ENCODE measurements at places on chromosomes 11 and 22. TPM values are rescaled to one million over a fixed set of nuclear protein-coding genes. Genes with fewer than 3 reads are reported as not detected.

GRCh38 chr11:104895634-104896033, 2.6 kb downstream of the CASP12 start:
- no peak for DNase-seq

The CRYAB gene
- 2,279 TPM for total RNA-seq

- no peak for DNase-seq
Measured at GRCh38 chr11:80383655-80384054, 942.8 kb upstream of the TENM4 start.

GRCh38 chr11:76880314-76880713, 19.6 kb downstream of the ACER3 start:
- no peak for DNase-seq

DNA sequence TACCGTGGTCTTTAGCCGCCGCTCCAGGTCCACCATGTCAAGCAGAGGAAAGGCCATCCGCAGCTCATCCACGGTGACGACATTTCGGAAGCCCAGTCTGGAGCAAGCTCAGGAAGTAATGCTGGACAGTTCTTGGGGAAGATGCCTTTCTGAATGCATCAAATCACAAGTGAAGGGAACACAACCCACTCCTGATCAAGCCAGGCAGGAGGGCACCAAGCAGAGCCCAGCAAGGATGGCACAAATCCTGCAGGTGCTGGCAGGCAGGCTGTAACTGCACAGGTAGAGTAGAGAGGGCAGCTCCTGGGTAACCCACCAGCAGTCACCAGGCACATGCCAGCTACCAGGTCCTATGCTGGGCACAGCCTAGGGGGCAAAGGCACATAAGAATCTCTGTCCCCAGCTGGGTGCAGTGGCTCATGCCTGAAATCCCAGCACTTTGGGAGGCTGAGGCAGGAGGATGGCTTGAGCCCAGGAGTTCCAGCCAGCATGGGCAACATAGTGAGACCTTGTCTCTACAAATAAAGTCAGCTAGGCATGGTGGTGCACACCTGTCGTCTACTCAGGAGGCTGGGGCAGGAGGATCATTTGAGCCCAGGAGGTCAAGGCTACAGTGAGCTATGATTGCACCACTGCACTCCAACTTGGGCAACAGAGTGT, 13.9 kb downstream of the HDHD5 start:
- no peak for DNase-seq

DNA sequence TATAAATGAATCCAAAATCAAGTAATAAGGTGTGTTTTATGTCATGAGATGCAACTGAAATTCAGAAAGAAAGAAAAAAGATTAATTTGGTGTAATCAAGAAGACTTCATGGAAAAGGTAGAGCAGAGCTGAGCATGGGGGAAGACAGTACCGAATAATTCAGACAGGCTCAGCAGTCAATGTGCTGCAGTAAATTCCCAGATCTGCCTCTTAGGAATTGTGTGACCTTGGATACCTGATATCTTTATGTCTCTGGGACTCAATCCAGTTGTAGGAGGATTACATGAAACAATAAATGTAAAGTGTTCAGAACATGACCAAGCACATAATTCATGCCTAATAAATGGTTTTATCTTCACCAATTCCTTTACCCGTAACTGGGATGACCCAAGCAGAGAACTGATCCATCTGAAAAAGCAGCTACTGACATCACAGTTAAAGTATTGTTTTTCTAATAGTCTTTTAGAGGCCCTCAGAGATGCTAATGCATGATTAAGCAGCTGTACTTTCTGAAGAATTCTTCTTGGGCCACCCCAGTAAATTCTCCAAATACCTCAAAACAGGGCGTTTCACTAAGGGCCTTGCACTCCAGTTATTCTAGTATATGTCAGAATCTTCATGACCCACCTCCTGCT, 7.8 kb downstream of the MS4A12 start:
- DNase-seq: no peak

The ARHGEF17 gene
- 49.8 TPM for total RNA-seq

The PLXNB2 gene
- total RNA-seq: 108 TPM

DNA sequence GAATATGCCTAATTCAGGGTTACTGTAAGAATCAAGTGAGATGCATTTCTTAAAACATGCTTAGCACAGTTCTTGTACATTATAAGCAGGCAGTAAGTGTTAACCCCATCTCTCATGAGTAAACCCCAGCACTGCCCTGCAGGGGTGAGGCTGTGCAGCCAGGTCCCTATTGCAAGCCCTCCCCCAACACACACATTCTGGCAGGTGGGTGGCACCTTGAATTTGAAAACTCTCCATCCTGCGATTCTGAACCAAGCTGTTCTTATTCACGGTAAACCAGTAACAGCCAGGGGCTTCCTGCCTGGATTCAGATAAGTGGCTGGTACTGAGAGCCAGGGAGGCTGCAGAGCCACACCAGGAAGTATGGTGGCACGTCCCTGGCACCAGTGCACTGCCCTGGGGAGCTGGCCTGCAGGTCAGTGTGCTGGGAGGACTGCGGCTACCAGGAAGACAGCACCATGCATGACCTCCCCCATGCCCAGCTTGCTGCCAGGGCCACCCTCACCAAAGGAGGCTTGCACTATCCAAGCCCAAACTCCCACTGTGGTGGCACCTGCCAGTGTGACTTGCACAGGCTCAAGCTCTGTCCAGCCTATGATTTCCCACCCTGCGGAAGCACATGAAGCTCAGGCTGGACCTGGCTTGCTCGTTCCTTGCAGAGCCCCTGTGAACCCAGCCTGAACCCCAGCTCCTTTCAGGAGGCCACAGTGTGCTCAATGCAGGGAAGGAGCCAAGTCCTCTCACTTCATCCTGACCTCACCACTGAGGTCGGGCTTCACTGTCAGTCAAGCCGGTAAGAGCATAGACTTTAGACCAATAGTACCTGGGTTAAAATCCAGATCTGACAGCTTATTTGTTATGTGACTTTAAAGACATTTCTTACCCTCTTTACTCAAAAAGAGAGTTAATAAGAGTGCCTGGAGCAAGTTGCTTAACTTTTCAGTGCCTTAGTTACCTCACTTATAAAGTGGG, 88.1 kb downstream of the MICAL2 start:
- DNase-seq: no peak

The SPDYC gene
- total RNA-seq: not detected

Data from mesenteric fat pad (tissue), 1 donor.